NCI-H1930 (cell line): ENCODE measurements at places on chromosomes 16 and 17.
A peak's percentile ranks its signal among the peaks of the same experiment; 100 is the strongest.

DNA sequence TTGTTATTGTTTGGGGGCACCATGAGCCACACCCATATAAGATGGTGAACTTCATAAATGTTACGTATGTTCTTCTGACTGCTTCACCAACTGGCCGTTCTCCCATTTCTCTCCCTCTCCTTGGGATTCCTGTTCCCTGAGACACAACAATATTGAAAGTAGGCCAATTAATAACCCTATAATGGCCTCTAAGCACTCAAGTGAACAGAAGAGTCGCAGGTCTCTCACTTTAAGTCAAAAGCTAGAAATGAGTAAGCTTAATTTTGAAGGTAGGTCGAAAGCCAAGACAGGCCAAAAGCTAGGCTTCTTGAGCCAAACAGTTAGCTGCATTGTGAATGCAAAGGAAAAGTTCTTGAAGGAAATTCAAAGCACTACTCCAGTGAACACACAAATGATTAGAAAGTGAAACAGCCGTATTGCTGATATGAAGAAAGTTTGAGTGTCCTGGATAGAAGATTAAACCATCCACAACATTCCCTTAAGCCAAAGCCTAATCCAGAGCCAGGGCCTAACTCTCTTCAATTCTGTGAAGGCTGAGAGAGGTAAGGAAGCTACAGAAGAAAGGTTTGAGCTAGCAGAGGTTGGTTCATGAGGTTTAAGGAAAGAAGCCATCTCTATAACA lies 25.8 kb downstream of the HLF start:
- no peak for DNase-seq

DNA sequence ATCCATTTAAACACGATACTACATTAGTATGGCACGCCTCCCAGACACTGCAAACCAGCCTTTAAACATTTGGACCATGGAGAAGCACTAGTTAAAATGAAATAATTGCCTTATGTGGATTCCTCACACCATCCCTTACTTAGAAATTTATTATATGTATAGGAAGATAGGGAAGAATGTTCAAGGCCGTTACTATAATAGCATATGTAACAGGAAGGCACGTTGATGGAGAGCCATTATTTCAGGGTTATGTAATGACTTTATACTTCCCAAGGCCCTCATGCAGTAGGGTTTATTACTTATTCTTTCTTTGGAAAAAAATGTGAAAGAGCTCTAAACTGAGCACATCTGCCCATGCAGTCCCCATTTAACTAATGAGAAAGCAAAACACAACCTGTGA lies 96.6 kb upstream of the CACNG5 start:
- DNase-seq: no peak

DNA sequence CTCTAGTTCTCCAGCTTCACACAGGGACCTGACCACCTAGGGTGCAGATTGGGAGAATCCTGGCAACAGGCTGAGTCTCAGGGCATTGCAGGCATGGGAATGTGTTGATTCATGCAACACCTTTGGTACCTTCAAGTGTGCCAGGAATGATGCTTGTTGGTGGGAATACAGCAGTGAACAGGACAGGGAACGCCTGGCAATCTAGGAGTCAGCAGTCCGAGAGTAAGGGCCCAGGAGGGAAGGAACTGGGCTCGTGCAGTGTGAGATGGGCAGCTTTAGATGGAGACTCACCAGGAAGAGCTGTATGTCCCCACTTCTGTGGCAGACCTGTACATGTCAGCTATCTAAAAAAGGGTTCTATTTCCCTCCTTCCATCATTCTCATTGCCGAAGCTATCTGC lies 12.0 kb upstream of the MRC2 start:
- DNase-seq: no peak

DNA sequence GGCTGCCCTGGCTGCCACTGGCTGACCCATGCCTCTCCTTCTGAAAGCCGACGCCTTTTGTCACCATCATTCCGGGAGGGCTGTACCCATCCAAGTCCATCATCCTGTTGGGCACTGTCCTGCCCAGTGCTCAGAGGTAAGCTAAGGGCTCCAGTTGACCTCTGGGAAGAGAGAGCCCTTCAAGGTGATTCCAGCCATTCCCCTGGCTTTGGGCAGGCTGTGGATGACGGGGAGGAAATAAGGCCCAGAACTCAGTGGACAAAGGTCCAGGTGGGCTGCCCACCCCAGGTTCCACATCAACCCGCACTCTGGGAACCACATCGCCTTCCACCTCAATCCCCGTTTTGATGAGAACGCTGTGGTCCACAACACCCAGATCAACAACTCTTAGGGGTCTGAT lies 45.8 kb downstream of the NOS2 start:
- no peak for DNase-seq

DNA sequence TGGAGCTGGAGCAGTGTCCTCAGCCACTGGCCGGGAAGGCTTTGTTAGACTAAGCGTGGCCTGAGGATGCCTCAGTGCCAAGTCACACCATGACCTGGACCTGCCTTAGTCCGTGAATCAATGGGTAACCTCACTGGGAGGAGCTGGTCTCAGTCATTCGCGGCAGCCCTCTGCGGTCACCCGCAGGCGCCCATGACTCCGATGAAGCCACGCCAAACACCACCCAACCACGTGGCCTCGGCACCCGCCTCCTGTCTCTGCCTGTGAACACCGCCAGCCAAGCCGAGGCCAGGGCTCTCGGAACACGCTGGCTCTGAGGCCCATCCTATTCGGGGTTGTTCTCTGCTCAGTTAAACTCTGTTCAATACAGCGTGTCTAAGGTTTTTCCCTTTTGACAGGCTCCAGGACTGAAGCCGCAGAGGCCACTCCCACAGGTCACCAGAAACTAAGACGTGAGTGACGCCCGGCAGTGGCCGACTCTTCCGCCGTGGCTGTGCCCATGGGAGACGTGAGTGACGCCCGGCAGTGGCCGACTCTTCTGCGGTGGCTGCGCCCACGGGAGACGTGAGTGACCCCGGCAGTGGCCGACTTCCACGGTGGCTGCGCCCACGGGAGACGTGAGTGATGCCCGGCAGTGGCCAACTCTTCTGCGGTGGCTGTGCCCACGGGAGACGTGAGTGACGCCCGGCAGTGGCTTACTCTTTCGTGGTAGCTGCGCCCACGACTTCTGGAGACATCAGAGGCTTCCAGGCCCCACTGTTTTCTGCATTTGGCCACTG lies 16.8 kb upstream of the PABPN1L start:
- DNase-seq: no peak

GRCh38 chr16:89187770-89188392 lies 12.5 kb downstream of the SLC22A31 start:
- DNase-seq: no peak

DNA sequence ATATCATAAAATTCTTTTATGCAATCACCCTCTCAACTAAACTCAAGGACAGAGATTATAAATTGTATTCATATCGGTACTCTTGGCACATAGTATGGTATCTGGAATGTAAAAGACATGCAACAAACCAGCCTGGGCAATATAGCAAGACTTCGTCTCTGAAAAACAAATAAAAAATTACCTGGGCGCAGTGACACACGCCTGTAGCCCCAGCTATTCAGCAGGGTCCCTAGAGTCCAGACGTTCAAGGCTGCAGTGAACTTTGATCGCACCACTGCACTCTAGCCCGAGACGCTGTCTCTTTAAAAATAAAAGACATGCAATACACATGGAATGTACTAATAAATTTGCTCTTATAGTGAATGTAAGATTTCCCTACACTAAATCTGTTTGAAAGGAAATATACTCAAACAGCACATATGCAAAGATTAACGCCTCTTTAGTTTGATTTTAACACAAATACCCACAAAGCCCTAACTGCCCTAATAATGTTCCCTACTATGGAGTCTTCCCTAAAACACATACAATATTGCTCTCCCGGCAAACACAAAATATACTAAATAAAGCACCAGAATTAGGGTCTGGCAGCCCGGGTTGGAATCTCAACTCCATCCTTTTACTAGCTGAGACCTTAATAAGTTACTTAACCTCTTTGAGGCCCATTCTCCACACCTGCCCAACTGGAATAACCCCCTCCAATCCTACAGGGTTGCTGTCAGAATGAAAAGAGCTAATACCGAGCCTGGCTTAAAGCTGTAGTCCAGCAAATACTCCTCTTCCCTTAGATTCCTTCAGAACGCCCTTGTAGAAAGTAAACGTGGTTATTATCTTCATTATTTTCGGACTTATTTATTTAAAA lies 1.2 kb downstream of the ABCA5 start:
- DNase-seq: no peak

- no peak for DNase-seq
Observed at GRCh38 chr16:48498769-48499631, 111.0 kb downstream of the N4BP1 start.

GRCh38 chr17:67441896-67442219 lies 64.8 kb downstream of the PITPNC1 start:
- no peak for DNase-seq

DNA sequence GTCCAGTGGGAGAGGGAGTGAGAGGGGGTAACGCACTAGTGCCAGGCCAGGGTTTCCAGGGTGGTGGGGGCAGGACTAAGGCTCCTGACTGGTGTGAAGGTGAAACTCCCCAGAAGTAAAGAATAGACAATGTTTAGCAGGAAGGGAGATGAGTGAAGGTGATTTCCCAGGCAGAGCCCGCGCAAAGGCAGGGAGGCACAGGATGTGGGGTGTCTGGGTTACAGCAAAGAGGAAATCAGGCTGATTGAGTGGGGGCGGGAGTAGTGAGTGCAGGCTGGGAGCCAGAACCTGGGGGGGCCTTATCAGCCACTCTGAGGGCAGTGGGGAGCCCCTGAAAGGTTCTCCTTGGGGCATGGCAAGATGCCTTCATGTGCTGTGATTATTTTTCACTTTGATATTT lies 167.5 kb downstream of the UTP18 start:
- no peak for DNase-seq

- no peak for DNase-seq
Observed at GRCh38 chr17:35080536-35080935, 17.0 kb upstream of the RFFL start.

GRCh38 chr17:79916991-79917901 lies 78.0 kb upstream of the CBX4 start:
- no peak for DNase-seq

- no peak for DNase-seq
Observed at GRCh38 chr16:10684511-10685151, 10.1 kb downstream of the TEKT5 start.

DNA sequence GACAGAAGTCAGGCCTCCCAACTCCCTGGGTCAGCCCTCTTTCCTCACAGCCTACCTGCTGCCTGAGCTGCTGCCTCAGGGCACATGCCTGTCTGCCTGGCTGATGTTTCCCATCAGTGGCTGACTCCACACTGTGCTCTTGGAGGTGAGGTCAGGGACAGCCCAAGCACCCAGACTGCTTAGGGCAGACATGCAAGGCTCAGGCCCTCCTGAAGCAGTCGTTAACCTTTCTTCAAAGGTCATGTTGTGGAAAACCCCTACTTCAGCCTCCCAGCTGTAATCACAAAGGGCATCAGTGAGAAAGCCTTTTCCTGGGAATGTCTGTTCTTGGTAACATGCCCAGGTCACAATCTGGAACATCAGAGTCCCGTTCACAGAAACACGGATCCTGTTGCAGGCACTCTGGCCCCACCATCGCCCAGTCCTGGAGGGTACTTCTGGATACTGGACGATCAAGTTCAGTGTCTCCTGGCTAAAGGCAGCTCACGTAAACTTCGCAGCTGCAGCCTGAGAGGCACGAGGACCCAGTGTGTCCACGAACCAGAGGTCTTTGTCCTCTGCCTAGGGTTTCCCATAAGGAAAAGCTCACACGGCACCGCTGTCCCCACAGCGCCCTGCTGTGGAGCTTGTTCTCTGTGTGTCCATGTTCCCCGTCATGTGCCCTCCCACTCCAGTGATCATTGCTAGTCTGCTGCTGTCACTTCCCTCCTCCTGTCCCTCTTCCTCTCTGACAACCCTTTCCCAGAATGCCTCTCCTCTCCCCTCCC lies 54.9 kb downstream of the GNAO1 start:
- no peak for DNase-seq

DNA sequence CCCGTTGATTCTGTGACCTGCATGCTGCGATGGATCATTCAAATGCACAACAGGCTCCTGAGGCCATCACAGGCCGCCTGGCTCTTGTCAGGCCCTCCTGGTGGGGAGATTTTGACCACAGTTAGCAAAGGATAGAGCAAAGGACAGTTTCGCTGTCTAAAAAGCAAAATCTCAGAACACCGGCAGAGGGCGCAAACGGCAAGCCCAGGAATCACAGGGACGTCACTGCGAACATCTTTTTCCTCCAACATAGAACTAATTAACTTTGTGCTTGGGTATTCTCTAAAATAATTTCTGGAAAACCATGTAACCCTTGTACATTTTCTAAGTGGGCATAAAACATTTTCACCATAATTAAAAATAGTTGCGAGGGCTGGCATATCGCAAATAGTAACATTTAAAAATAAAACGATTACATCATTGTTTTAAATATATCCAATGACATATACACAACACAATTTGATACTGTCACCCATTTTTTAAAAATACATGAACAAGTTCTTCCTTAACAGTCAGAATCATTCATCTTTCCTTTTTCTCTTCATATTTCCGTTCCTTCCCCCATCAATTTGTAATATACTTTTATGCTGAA lies 19.7 kb upstream of the SLC47A1 start:
- peak; percentile 44 for DNase-seq

GRCh38 chr17:3276126-3276525 lies 22.0 kb downstream of the OR3A1 start:
- DNase-seq: no peak

- no peak for DNase-seq
Observed at GRCh38 chr16:49578435-49579024, 204.9 kb downstream of the C16orf78 start.

- no peak for DNase-seq
Observed at GRCh38 chr17:17118399-17118798, 76.1 kb downstream of the MPRIP start.

- no peak for DNase-seq
Observed at GRCh38 chr17:48012654-48013053, 24.9 kb downstream of the COPZ2 start.

GRCh38 chr16:89841275-89841674 lies 13.0 kb downstream of the SPIRE2 start:
- DNase-seq: no peak

- DNase-seq: no peak
Observed at GRCh38 chr17:12310811-12311210, 290.1 kb downstream of the MAP2K4 start.

GRCh38 chr17:60153606-60154390 lies 4.0 kb downstream of the CA4 start:
- DNase-seq: no peak

DNA sequence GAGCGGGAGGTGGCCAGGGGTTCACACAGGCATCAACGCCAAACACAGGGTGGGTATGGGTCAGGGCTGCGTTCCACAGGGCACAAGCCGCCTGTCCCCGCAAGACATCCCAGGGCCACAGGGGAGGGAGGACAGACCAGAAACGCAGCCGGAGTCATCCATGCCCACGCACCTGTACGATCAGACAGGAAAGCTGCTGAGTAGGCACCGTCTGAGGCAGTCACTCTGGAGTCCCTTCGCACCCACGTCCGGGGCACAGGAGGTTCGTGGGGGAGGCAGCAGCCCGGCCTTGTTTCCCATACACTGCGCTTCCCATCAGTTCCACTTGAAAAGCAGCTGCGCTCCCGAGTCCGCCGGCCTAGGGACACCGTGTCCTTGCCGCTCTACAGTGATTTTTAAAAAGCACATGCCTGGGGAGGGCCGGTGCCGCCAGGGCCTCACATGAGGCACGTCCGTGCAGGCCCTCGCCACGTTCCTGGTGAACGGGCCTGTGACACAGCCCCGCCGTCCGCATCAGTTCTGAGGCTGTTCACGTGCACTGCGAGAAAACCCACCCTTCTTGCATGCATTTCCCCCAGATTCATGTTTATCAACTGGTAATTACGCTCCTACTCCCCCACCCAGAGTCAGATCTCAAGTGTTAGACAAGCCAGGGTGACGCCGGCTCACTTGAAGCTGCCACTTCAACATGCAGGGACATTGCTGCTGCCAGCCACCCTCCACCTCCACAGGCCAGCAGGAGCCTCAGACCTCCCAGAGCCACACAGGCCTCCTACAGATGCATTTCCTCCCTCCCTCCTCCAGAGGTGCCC lies 34.8 kb downstream of the WDR45B start:
- DNase-seq: no peak
